ENCODE measurements at places on chromosomes 3 and 15.

GRCh38 chr15:84926491-84927230 is 42.2 kb downstream of the SLC28A1 start:
- DNase-seq, result no peak

DNA sequence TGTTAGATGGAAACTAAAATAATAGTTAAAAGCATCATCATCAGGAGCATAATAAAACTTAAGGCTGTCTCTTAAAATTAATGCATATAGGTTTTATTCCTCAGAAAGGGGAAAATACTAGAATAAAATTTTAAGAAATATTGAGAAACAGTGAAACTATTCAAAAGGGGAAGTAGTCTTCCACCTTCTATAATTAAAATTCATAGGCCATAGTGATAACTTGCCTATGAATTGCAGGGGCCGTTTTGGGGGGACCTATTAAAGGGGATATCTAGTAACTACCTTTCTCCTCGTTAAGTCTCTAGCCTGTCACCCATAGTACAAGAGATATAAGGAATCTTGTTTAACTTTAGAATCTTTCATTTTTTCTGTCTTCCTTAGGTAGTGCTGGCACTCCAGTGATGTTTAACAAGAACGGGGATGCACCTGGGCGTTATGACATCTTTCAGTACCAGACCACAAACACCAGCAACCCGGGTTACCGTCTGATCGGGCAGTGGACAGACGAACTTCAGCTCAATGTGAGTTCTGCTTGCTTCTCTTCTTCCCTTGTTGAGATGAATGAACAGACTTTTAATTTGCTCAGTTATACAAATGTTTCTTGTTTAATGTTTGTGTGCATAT is 600.4 kb downstream of the GRM7 start:
- DNase-seq, result no peak

DNA sequence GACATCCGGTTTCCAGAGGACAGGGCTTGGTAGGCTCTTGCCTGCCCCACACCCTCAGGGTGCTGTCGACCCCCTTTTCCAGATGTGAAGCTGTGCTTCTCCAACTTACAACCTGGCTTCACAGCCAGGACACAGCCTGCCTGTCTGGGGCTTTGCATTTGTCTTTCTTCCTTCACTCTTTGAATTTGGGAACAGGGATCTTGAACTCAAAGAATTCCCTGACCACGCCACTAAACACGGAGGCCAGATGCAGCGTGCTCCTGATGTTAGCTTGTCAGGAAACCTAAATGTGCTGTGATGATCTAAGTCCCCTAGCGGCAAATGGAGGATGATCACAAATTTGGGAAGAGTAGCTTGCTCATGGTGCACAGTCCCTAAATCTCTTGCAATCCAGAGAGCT is 244.8 kb upstream of the RGMA start:
- no peak for DNase-seq

- DNase-seq, result no peak
Measured at GRCh38 chr15:79942741-79943481, 28.1 kb downstream of the BCL2A1 start.

GRCh38 chr3:33202711-33203457 is 15.7 kb downstream of the SUSD5 start:
- no peak for DNase-seq

- DNase-seq, result no peak
Measured at GRCh38 chr15:88828791-88829190, 25.6 kb downstream of the ACAN start.

- DNase-seq, result no peak
Measured at GRCh38 chr3:107235193-107235927, 141.9 kb upstream of the CCDC54 start.

DNA sequence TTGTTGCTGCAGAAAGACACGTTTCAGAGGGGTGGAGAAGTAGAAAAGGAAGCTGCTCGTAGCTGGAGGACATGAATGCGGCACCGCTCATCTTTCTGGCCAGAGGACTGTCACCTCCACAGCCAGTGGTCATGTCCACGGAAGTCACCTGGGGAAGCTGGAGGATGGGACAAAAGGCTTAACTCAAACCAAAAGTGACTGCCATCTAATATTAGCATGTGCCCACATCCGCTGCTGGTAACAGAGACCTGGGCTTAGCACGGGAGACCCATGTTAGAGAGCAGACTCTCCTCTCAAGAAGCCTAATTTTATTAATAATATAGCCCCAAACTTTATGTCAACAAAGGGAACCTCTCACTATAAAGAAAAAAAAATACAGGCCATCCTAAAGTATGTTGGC is 5.9 kb downstream of the MEX3B start:
- no peak for DNase-seq

GRCh38 chr3:197023241-197023997 is 6.2 kb downstream of the MELTF start:
- DNase-seq, result peak; percentile 51

- peak; percentile 54 for DNase-seq
Measured at GRCh38 chr15:43903864-43904290, 77.1 kb downstream of the WDR76 start.

DNA sequence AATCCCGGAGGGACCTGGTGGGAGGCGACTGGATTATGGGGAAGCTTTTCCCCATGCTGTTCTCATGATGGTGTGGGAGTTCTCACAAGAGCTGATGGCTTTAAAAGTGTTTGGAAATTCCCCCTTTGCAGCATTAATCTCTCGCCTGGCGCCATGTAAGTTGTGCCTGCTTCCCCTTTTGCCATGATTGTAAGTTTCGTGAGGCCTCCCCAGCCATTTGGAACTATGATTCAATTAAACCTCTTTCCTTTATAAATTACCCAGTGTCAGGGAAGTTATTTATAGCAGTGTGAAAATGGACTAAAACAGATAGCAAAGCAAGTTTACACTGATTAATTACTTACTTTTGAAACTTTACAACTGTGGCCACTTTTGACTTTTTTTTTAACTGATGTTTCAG is 10.6 kb upstream of the U2SURP start:
- DNase-seq, result no peak

- peak; percentile 54 for DNase-seq
Measured at GRCh38 chr3:52372822-52373504, 56.8 kb downstream of the DNAH1 start.

DNA sequence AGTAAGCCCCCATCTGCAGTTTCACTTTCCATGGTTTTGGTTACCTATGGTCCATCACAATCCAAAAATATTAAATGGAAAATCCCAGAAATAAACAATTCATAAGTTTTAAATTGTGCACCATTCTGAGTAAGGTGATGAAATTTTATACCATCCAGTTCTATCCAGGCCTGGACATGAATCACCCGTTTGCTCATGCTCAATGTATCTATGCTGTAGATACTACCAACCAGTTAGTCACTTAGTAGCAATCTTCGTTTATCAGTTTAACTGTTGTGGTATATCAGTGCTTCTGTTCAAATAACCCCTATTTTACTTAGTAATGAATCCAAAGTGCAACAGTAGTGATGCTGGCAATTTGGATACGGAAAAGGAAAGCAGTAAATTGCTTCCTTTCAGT is 381.9 kb upstream of the AGTR1 start:
- no peak for DNase-seq

GRCh38 chr3:14357463-14357862 is 44.9 kb upstream of the SLC6A6 start:
- no peak for DNase-seq

DNA sequence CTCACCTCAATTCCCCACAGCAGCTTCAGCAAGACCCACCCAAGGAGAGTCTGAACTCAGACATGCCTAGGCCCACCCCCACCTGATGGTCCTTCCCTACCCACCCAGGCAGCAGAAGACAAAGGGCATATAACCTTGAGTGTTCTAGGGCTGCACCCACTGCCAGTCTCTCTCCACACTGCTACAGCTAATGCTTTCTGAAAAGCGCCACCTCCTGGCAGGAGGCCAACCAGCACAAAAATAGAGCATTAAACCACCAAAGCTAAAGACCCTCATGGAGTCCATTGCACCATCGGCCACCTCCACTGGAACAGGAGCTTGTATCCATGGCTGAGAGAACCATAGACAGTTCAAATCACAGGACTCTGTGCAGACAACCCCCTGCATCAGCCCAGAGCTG is 11.3 kb upstream of the RPL39L start:
- no peak for DNase-seq

All from GM12892 (cell line).